ENCODE measurements at places on chromosomes 1 and 21.

DNA sequence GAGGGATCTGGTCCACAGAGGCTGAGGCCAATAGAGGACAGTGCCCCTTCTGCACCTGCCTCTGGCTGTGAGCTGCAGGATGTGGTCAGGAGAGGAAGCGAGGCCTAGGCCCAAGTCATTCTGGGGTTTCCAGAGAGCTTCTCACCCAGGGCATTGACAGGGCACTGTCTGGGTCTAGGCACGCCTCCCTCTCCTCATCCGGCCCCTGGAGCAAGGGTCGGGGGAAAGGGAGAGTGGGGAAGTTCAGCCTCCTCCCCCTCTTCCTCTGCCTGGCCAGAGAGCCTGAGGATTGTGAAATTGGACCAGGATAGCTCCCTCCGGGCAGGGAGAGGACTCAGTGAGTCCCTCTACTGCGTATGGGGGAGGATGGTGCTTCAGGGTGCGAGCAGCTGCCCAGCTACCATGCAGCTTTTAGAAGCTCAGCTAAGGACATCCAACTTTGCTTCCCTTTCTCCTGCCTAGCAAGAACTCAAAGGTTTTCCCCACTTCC, 6.3 kb upstream of the INAVA start:
- peak; percentile 72 for DNase-seq

DNA sequence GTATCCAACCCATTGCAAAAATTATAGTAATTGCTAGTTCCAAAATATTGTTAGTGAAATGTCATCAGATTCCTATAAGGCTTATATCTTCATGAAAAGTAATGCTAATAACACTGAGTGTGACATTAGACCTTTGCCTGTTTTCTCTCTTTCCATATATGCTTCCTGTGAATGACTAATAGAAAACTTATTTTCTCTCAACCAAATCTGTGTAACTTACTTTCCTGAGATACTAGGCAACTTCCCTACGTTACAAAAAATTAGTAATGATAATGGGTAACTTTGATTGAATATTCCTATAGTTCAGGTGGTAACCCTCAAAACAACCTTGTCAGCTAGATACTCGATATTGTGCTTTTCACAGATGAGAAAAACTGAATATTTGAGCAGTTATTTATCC, 124.2 kb upstream of the HNRNPU start:
- no peak for DNase-seq

- no peak for DNase-seq
Observed at GRCh38 chr1:169779970-169780369, 14.7 kb downstream of the METTL18 start.

DNA sequence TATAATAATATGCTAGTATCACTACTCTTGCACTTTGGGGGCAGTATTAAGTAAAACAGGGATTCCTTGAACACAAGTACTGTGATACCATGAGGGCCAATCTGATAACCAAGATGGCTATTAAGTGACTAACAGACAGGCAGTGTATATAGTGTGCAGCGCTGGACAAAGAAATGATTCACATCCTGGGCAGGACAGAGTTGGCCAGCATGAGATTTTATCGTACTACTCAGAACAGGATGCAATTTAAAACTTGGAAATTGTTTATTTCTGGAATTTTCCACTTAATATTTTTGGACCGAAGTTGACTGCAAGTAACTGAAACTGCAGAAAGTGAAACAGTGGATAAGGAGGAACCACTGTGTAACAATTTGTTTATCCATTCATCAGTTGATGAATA, 74.6 kb downstream of the DNTTIP2 start:
- DNase-seq: no peak

- DNase-seq: no peak
Observed at GRCh38 chr1:243763806-243764205, 86.2 kb downstream of the AKT3 start.
